ENCODE measurements at places on chromosomes 3 and 15.
A peak's percentile ranks its signal among the peaks of the same experiment; 100 is the strongest.

GRCh38 chr3:150061288-150062024 is 90.8 kb upstream of the PFN2 start:
- DNase-seq = no peak

- no peak for DNase-seq
Observed at GRCh38 chr3:25023876-25024275, 404.2 kb upstream of the RARB start.

GRCh38 chr15:60660290-60661051 is 181.5 kb upstream of the ICE2 start:
- peak; percentile 30 for DNase-seq

GRCh38 chr3:166734734-166735133 is 645.4 kb downstream of the ZBBX start:
- DNase-seq = no peak

GRCh38 chr15:58522865-58523264 is 91.1 kb downstream of the LIPC start:
- DNase-seq = no peak

Measured in Ammon's horn (tissue), 1 donor.